ENCODE measurements at places on chromosomes 6 and 20.

DNA sequence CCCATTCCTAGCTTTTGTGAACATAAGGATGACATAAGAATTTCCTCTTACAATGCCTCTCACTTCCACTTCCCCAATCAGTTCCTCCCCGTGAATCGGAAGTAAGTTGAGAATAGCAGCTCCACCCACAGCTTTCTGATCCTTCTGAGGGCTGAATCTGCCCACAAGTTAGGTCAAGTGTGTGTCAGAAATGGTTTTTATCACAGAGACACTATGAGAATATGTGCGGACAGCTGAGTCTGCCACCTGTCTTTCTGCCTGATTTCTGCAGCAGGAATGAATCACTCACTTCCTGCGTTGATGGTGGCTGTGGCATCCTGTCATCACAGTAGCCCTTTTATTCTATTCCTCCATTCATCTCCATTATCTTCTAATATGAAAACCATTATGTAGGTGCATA lies 70.2 kb downstream of the RIN2 start:
- DNase-seq: no peak

DNA sequence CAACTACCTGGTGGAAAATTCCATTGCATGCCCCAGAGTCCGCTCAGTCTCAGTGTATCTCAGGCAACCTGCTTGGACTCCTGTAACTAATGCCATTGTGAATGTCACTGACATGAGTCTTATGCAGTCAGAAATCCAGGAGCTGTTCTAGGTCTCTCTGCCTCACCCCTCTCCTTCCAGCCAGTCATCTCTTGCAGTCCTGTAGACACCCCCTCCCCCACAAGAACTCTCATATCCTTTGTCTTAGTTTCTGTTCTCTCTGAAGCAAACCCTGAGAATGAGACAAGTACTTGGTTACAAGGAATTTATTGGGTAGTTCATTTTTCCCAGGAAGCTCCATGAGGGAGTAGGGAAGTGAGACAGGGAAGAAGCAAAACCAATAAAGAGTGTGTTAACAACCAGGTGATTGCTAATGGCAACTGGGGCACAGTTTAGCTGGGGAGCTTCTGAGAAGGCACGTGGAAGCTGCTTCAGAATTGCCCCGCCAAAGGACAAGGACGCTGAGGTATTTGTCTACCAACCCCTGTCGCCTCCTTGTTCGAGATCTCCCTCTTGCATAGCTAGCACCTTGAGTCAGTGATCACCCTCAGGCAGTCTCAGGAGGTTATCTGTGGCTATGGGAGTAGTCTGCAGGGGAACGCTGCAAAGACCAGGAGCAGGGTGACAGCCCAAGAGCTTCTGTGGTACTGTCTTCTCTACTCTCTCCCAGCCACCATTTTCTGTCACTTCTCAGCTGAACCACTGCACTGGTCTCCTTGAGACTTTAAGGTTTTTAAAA lies 911.4 kb upstream of the FLRT3 start:
- DNase-seq: no peak

GRCh38 chr6:125671323-125671722 lies 78.1 kb upstream of the HEY2 start:
- DNase-seq: no peak

DNA sequence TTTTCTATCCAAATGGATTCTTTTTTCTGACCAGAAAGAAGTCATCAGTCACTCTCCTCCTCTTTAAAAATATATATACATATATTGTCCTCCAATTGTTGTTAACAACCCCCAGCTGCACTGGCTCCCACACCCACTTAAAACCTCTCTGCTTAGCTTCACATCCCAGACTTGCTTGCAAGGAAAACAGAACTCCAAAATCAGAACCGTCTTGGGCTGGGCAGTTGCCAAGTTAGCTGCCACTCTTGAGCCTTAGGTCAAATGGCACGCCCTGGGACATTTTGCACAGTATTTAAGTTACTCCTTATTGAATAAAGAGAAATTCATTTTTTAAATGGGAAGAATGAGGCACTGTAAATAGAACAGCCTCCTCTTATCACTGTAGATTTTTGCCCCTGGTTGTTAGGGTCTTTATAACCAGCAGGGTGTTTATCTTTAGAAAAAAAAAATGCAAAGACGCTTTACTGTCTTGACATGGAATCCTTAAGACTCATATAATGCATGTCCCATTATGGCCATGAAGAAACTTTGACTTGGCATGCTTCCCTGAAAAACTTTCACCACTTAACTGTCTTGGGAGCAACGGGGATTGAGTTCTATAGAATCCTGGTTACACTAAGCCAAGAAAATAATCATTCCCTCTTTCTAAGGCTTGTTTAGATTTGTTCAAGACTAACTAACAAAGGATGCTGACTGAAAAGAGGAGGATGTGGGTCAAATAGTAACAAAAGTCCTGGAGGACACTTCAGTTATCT lies 204.5 kb downstream of the ISM1 start:
- no peak for DNase-seq

- peak; percentile 62 for DNase-seq
These were observed at the start of gene LIME1 for GRCh38 chr20:63735859-63736718. LIME1 (plus strand) TSS chr20:63736664; CDS start chr20:63737550, 886 bp downstream.

DNA sequence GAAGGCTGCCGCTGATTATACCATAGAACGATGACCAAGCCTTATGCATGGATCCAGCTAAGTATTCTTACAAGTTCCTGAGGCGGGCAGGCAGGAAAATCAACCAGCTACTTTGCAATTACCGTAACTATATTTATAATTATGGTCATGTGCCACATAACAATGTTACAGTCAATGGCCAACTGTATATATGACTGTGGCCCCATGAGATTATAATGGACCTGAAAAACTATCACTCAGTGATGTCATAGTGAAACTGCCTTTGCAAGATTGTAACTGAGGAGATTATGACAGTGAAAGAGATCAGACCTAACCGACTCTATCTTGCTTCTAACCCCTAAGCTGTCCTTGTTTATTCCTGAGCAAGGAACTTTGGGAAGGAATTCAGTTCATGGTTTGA lies 33.1 kb upstream of the FAM135A start:
- no peak for DNase-seq

DNA sequence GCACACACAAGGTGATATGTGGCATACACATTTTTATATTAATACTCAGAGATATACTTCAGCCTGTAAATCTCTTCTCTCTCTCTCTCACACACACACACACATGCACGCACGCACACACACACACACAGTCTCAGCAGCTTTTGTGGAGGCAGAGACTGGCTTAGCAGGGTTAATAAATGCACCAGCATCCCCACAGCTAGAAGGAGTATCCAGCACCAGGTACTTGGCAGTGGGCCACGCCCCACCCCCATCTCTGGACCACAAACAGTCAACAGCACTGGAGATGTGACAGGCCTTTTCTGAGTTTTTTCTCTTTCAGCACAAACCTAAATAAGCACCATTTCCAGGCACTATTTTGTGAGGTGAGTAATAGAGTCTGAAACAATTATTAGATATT lies 47.3 kb upstream of the LRFN2 start:
- no peak for DNase-seq

- no peak for DNase-seq
These were observed 755.7 kb downstream of the HDGFL1 start for GRCh38 chr6:23325065-23325464.

- peak; percentile 64 for DNase-seq
These were observed 25.5 kb upstream of the KCNK16 start for GRCh38 chr6:39347906-39348585.

GRCh38 chr20:50792708-50793574 lies 1.9 kb upstream of the BCAS4 start:
- DNase-seq: no peak

DNA sequence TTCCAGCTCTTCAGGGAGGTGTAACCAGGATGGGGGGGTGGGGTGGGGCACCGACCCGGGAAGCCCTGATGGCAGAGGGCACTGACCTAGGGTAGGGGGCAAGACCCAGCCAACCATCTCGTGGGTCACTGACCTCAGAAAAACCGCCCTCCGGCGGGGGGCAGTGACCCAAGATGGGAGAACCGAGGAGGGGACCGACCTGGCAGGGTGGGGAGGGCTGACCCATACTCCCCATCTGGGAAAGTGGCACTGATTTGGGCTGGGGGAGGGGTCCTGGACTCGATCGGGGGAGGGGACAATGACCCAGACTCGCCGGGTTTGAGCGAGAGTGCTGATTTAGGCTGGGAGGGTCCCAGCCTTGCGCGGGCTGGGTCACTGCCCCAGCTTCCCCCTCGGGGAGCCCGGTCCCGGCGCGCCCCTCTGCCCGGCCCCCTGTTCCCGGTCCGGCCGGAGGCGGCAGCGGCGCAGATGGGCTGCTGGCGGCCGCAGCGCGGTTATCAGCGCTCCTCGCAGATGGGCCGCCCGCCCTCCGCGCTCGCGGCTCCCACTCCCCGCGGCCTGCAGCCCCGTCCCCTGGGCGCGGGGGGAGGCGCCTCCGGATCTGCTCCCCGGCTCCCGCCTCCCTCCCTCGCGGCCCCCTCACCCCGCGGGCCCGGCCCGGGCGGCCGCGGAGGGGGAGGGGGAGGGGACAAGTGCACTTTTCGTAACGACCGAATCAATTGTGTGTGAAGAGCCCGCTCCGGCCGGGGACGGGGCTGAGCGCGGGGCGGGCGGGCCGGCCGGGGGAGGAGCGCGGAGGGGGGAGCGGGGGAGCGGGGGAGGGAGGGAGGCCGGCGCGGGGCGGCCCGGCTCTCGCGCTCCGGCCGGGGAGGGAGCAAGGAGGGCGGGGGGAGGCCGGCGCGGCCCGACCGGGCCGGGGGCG lies 2.2 kb downstream of the NOL4L start:
- peak; percentile 30 for DNase-seq

DNA sequence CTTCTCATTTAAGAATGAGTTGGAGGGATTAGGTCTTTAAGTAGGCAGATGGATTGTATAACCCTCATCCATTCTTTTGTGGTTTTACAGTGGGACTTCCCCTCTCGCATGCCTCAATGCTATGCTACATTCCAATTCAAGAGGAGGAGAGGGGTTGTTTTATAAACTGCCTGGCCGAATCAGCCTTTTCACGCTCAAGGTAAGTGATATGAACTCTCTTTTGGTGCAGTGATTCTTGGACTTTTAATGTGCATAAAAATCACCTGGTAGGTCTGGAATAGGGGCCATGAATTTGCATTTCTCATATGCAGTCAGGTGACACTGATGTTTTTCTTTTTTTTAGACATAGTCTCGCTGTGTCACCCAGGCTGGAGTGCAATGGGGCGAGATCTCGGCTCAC lies 10.8 kb downstream of the ASXL1 start:
- no peak for DNase-seq

DNA sequence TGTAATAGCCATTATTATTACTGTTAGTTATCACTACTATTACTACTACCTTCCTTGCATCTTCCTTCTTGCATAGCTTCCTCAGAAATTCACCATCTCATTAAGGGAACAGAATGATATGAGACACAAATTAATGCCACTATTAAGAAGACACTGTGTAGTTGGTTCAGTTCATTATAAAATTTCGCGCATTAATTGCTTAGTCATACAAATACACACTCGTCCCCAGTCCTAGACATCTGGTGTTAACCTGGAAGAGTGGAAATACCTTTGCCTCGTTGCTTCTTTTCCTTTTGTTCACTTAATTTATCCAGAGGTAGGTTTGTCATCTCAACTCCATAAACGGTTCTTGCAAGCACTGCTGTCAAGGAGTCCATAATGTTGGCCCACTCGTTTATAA lies 107.5 kb downstream of the RALGAPA2 start:
- DNase-seq: no peak

GRCh38 chr6:159893064-159893463 lies 2.3 kb downstream of the MAS1 start:
- DNase-seq: no peak

DNA sequence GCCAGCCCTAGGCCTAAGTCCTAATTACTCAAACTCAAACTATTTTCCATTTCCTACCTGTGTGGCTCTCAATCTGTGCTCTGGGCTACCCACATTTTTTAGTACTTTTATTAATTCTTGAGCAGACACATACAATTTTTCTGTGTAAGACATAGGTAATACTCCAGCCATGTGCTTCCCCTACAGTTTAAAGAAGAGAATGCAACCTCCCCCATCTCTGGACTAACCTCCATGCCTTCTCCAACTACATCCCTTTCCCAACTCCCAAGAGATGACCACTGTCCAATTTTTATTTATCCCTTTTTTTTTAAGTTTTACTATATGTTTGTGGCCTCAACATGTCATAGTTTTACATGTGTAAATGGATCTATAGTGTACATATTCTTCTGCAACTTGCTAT lies 5.8 kb downstream of the HMGN4 start:
- no peak for DNase-seq

DNA sequence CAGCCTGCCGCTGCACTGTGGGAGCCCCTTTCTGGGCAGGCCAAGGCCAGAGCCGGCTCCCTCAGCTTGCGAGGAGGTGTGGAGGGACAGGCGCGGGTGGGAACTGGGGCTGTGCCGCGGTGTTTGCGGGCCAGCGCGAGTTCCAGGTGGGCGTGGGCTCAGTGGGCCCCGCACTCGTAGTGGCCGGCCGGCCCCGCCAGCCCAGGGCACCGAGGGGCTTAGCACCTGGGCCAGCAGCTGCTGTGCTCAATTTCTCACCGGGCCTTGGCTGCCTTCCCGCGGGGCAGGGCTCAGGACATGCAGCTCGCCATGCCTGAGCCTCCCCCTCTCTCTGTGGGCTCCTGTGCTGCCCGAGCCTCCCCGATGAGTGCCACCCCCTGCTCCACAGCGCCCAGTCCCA lies 388.1 kb downstream of the PHF3 start:
- DNase-seq: no peak

DNA sequence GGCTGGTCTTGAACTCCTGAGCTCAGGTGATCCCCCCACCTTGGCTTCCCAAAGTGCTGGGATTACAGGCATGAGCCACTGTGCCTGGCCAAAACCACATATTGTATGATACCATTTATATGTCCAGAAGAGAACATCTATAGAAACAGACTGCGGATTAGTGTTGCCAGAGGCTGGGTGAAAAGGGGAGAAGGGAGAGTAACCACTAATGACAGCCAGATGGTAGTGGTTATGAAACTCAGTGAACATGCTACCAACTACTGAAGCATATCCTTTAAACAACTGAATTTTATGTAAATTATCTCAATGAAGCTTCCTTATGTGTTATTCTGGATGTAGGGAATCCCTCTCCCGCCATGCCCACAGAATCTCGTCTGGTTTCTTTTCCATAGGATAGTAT lies 15.7 kb downstream of the SLC23A2 start:
- DNase-seq: no peak

Data from stimulated activated CD4-positive, alpha-beta T cell treated with anti-CD3 and anti-CD28 coated beads, Interleukin-4, amount 100 ng/mL, for 1 hour (primary cell).